ENCODE measurements at places on chromosomes 7 and 10.

GRCh38 chr7:81501220-81501619 is 268.6 kb downstream of the HGF start:
- DNase-seq: no peak

- DNase-seq: no peak
Observed at GRCh38 chr7:132838313-132838712, 243.6 kb downstream of the CHCHD3 start.

- DNase-seq: no peak
Observed at GRCh38 chr7:33849971-33850559, 55.3 kb upstream of the BMPER start.

DNA sequence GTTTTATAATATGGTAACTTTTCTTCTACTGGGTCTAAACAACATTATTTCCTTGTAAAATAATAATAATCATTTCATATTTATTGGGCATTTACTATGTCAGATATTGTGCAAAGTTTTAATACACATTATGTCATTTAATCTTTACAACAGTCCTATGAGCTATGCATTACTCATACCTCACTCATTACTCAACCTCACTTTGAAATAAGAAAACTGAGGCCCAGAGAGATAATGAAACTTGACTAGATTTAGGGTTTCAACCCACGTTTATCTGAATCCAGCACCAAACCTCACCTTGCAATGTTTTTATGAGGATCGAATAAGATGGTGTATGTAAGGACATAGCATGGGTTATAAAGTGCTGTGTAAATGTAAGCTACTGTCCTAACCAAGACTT is 153.2 kb upstream of the SLC13A1 start:
- no peak for DNase-seq

DNA sequence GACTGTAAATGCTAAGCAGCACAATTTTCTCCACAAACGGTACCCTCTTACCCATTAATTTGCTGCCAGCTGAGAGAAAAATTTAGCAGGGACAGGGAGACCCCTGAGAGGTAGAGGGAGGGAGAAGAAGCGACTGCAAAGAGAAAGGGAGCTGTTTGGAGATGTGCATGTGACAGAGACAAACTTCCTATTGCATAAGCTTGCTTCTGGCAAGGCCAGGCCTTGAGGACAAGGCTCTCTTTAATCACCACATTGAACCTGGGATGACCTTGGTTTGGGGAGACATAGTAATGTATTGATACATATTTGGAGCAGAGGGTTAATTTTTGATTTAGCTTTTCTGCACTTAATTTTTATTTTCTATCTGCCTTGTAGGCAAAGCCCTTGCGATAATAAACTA is 31.1 kb upstream of the HIBADH start:
- DNase-seq: no peak

- DNase-seq: no peak
Observed at GRCh38 chr7:114986190-114987180, 64.6 kb downstream of the MDFIC start.

DNA sequence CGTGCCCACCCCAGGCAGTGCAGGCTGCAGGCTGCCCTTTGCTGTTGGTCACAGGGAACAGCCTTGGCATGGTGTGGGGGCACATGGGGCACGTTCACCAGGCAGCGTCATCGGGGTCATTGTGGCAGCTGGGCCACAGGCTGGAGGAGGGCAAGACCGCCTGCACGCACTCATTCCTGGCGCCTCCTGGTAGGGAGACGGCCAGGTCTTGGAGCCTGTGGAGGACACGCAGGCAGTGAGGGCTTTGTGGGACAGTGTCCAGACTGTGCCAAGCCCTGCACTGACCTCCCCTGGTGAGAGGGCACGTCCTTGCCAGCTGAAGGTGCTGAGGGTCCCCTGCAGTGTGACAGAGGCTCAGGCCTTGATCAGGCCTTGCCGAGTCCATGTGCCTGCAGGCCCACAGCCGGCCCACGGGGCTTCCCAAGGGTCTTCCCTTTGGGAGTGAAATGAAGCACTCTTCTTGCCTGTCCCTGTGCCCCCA is 76.4 kb downstream of the NKX6-2 start:
- peak; percentile 28 for DNase-seq

Measured in left hindlimb (tissue), 1 donor.